ENCODE measurements at places on chromosomes 5 and 9.

GRCh38 chr5:149684371-149684770 is 45.7 kb upstream of the PPARGC1B start:
- DNase-seq: no peak

GRCh38 chr9:92408747-92409478 is 4.5 kb upstream of the OGN start:
- DNase-seq: no peak

DNA sequence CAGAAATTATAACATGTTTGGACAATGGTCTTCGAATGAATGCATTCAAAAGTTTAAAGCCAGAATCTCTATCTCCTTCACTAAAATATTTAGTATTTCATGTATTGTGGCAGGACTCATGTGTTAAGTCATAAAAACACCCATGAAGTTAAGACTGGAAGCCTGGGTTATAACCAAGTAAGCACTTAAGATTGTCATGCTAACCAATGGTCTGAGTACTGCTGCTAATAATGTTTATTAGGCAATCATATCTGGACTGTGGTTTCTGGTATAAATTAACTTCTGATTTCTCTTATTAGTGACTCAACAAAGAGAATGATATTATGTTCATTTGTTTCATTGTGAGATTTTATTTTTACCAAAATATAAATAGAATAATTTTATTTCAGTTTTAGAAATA is 297.9 kb upstream of the EDIL3 start:
- DNase-seq: no peak

GRCh38 chr5:95884017-95884325 is 61.4 kb upstream of the GLRX start:
- DNase-seq: no peak

DNA sequence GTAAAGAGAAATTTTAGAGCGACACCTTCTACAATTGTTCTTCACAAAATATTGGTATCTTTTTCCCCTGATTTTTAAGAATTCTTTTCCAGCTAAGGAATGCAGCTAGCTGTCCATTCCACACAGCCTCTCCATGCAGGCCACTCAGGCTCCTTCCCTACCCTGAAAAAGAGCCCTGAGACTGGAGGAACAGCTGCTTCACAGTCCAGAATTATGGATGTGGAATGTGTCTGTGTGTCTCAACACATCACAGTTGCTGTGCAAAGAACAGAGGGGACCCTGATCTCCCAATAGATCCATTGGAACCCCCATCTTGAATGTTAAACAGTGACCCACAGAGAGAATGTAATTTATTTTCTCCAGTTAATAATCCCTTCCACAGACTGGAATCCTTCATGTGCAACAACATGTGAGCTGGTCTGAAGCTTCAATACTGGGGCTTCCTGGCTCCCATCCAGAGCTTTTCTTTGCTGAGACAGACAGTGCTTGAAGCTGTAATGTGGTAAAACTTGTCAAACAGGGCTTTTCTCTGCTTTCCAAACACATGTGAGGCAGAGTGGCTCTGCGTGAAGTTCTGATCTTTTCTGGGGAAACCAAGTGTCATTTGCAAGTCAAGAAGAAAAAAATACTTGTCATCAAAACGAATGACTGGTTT is 53.3 kb upstream of the SMC5 start:
- no peak for DNase-seq
